ENCODE measurements at places on chromosomes 4 and X.

GRCh38 chr4:36111172-36111571 is 133.1 kb downstream of the ARAP2 start:
- no peak for DNase-seq

DNA sequence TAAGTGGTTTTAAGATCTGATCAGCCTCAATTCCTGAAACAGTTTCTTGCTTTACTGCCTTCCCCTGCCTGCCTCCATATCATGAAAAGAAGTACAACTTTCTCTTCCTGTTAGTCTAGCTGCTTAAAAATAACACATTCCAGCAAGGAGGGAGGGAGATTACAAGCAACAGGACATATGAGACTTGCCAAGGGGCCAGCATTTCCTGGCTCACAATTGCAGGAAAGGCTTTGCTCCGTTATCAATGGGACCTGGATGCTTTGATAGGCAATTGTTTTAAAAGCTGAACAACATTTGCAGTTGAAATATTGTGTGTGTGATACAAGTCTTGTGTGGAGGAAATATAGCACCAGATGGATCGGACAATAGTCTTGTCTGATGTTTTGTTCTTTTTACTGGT is 425.0 kb downstream of the FAT4 start:
- no peak for DNase-seq

- DNase-seq = no peak
Measured at GRCh38 chr4:100949350-100949935, 397.9 kb downstream of the PPP3CA start.

- DNase-seq = no peak
Measured at GRCh38 chr4:28490669-28491068, 1630.0 kb downstream of the STIM2 start.

DNA sequence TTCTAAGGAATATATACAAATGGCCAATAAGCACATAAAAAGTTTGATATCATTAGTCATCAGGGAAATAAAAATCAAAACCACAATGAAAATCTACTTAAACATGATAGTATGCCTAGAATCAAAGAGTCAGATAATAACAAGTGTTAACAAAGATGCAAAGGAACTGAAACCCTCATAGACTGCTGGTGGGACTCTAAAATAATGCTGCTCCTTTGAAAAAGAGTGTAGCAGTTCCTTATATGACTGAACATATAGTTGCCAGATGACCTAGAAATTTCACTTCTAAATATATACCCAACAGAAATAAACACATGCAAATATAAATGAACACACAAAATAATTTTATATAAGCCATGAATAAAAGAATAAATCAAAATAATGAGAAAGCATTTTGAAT is 205.1 kb upstream of the CTSO start:
- no peak for DNase-seq

DNA sequence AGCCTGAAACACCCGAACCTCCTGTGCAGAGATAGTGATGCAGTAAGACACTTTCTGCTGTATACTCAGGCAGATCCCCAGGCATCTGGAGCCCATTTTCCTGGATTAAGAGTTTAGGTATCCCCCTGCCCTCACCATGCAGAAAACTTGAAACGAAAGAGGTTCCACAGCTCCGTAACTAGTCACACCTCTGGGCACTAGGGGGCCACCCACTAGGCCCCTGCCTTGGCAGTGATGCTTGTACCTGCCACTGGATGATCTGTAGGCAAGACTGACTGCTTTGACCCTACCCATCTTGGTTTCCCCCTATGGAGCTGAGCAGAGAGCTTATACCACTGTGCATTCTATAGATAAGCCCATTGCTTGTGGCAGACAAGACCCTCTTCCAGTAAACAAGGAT is 940.6 kb downstream of the PCDH19 start:
- no peak for DNase-seq

- DNase-seq = no peak
Measured at GRCh38 chrX:112967341-112967740, 126.7 kb upstream of the AMOT start.

- DNase-seq = no peak
Measured at GRCh38 chrX:124117325-124117724, 155.8 kb downstream of the STAG2 start.

GRCh38 chrX:106710771-106711170 is 15.7 kb upstream of the RNF128 start:
- no peak for DNase-seq

GRCh38 chrX:155611302-155611701 is 1.4 kb downstream of the TMLHE start:
- DNase-seq = no peak

DNA sequence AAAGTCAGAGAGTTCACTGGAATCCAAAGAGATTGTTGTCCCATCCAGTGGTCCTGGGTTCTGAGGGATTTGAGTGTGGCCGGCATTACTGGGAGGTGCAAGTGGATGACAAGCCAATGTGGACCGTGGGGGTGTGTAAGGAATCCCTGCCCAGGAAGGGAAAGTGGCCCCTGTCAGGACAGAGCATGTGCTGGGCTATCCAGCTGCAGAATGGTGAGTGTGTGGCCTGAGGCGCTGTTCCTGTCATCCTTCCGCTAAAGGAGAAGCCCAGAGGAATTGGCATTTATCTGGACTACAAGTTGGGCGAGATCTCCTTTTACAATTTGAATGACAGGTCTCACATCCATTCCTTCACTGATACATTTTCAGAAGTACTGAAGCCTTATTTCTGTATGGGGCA is 20.4 kb upstream of the TRIM60 start:
- no peak for DNase-seq

Data from esophagus squamous epithelium (tissue), 5 donors.